CD4-positive, alpha-beta T cell treated with Interleukin-6 at 100 ng/mL for 8 hours (primary cell): ENCODE measurements at places on chromosomes 2 and 18.

DNA sequence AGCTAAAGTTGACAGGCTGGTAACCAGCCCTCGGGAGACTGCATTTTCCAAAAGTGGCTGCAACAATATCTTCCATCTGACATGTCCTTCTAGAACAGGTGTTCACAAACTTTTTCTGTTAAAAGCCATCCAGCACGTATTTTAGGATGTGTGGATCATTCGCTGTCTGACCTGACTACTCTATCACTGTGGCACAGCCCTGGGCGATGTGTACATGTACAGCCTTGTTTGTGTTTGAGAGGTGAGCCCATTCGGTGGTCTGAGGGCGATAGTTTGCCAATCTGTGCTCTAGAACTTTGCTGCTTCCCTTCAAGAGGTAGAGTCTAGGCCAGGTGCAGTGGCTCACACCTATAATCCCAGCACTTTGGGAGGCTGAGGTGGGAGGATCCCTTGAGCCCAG is 166.2 kb downstream of the TGIF1 start:
- no peak for DNase-seq

DNA sequence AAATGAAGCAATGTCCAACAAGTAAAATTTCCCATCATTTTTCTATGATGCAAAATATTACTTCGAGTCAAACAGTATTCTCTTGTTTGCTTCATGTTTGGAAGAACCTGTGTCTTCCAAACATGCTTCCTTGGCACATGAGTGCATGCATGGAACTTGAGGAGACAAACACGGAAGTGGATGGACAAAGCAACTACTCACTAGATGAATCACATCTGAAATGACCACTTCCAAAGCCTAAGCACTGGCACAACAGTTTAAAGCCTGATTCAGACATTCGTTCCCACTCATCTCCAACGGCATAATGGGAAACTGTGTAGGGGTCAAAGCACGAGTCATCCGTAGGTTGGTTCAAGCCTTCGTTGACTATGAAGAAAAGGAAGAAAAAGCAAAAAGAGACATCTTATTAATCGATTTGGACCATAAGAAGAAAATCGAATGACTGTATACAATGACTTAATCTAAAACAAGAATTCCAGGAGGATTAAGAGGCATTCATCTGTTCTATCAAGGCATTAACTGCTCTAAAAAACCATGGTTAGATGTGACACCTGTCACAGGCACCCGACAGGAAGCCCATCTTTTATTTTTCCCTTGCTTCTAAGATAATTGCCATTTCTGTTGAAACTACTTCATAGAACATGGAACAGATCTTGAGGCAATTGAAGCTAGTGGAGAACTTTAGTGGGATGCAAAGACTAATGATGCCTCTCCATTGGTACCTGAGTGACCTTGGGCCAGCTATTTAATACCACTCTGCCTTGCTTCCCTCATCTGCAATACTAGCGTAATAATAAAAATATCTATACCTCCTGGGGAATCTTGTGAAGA is 56.0 kb downstream of the ATIC start:
- no peak for DNase-seq

GRCh38 chr18:48548011-48548771 is 9.4 kb downstream of the CTIF start:
- DNase-seq: no peak

DNA sequence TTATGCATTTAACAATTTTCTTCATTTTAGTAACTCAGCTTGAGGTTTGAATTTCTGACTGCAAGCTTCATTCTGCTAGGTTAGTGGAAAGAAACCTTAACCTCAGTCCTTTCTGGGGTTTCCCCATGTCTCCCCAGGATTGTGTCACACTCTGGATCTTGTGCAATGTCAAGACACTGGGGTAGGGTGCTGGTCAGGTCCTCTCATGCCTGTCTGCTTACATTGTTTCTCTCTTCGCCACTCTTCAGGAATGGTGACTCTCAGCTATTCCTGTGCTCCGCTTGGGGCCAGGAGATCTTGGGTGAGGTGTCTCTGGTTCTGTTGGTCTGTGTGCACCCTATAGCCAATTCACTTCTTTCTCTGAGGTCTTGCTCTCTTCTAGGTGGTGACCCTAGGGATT is 23.9 kb downstream of the CTLA4 start:
- DNase-seq: no peak

DNA sequence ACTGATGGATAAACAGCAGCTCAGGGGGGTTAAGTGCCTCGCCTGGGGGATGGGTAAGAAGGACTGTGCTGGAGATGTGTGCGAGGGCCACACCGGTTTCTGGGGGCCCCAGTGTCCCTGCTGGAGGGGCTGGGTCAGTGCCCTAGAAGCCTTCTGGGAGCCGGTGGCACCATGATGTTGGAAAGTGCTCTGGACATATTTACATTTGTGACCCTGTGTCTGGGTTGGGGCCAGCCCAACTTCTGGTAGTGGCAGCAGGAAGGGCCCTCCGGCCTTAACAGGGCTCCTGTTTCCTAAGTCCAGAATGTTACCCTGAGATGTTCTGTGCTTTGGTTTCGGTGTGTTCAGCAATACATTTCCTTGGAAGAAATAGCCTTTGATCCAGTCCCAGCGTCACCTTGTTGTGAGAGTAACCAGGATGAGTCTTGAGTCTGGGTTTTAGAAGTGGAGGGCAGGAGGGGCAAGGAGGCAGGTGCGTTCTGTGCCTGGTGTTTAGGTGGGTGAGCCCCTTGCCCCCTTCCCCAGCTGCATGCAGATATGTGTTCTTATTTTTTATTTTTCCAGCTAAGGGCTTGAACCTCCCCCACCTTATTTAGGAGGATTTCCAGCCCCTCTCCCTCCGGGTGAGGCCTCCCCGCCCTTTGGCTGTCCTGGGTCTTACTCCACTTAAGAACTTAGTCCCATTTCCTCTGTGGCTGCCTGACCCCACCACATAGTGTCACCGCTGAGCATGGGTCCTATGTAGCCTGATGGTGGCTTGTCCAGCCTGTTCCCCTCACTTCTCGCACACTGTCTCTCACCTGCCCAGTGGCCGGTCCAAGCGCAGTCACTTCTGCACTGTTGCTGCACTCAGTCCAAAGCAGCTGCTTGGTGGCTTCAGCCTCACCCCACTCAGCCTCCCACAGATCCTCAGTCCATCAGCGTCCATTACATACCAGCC is 132.7 kb upstream of the HS6ST1 start:
- no peak for DNase-seq

DNA sequence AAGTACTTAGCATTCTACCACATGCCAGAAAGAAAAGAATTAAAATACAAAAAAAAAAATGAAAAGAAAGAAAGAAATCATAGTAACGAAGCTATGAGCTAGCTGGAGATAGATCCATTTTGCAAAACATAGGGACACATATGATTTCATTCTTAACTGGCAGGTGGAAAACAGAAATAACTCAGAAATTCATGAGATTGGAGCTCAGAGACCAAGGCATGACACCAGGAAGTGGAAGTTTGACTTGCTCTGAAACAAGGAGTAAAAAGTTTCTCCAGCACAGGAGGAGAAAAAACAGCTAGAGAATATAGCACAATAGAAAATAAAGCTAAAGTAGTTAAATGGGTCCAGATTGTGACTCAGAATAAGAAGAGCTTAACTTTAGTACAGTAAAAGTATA is 278.1 kb downstream of the ZEB2 start:
- DNase-seq: no peak

GRCh38 chr18:58975781-58976180 is 111.1 kb downstream of the ZNF532 start:
- no peak for DNase-seq

DNA sequence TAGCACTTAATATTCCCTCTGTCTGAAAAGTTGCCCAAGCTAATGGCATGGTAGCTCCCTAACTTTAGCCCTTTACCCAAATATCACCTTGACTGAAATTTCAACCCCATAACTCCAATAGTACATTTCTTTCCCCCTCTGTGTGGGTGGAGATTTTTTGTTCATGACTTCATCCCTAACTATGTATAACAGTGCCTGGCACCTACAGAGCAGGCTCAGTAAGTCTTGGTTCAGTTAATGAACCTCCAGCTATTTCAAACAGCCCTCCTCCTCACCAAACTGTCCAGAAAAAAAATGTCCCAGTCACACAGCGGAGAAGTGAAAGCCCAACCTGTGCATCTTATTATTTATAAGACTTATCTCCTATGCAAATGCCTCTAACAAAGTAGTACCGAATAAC is 18.6 kb downstream of the BUB1 start:
- no peak for DNase-seq

DNA sequence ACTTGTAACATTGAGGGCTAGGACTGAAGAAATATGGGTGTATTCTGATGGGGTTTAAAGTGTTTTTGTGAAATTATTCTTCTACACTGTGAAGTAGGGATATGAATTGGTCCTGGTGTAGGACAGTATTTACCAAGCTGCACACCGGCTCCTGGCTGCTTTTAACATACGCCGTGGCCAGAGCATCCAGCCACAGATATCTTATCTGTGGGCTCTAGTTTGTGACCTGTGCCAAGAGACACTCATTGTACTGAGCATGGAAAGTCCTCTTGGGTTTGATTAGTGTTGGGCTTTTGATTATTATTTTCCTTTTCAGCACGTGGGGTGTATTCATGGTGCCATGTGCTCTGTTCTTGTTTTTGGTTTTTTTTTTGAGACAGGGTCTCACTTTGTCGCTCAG is 8.0 kb downstream of the USP39 start:
- no peak for DNase-seq

GRCh38 chr2:181036445-181036844 is 56.0 kb downstream of the UBE2E3 start:
- DNase-seq: no peak

- DNase-seq: no peak
Observed at GRCh38 chr2:191246820-191247380, 1.7 kb downstream of the MYO1B start.

GRCh38 chr18:9079818-9080528 is 22.5 kb upstream of the NDUFV2 start:
- DNase-seq: no peak

GRCh38 chr18:79471046-79471445 is 75.3 kb downstream of the NFATC1 start:
- no peak for DNase-seq

DNA sequence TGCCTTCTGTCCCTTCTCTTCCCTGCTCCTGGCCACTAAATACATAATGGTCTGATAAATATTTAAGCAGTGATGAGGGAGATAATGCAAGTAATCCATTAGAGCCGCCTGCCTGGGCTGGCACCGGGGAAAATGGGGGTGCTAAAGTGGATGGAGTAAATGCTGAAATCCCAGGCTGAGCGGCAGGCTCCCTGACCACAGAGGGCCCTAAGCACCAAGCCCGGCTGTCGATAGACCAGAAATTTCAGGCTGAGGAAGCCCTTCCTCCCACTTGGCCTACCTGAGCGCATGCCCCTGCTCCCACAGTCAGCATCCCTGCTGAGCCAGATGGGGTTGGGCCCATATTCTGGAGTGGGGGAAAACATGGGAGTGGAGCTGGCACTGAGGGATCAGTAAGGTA is 197.5 kb upstream of the SKOR2 start:
- DNase-seq: no peak
